NAMALWA (cell line): ENCODE measurements at places on chromosomes 5 and 9.

DNA sequence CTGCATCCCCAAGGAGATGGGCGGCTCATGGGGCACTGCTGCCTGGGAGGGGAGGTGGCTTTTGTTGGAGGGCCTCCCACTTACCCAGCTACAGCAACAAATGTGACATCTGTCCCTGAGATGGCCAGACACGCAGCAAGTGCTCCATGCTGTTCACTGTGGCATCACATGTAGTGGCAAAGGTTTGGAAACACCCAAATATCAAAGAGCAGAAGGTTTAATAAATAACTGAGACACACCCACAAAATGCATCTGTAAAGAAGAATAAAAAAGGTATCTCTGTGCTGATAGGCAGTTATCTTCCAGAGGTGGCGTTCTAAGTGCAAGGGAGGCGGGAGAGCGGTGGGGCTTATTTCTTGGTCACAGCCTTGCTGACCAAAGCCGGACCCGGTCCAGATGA is 23.3 kb upstream of the CLPTM1L start:
- no peak for DNase-seq

DNA sequence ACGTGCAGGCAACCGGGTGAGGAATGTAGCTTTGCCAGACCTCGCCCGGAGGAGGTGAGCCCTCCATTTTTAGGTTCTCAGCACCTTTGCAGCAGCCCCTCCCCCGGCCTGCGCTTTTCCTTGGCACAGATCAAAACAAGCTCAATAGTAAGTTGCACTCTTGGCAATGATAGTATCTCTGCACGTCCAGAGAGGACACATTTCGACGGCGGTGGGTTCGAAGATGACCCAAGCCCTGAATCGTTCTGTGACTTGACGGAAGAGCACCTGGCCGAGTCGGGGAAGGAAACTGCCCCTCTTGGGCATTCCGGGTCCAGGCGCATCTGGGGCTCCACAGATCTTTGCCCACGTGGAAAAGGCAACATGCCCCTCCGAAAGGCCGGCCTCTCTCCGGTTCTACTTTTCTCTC is 904 bp downstream of the GDNF start:
- no peak for DNase-seq

DNA sequence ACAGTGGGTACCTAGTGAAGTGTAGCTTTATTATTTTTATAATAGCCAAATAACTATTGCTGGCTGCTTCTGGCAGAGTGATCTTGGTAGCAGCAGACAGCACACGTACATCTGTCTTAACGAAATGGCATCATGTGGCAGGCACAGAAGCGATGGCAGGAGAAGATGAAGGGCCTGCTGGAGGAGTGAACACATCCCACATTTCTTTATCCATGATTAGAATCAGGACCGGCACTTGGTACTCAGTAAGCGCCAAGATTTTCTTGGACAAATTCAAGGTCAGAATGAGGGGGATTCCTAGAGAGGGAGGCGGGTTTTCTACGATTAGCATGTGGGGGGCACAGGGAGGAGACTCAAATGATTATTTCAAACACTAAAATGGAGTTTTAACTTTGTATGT is 23.0 kb upstream of the ZNF366 start:
- DNase-seq, result no peak

DNA sequence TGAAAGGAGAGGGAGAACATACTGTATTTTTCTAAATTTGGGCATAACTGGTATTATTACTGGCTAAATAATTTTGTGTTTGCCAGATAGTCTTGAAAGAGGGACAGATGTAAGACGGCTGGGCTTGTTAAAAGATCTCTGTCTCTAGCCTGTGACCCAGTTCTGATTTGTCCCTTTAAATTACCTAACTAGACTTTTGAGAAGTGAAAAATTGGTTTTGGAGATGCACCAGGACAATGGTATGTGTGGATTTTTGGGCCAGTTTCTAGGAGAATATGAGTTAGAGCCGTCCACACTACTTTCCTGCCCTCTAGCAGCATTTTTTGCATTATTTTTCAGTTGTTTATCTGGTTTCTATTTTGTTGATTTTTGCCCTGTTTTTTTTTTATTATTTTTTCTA is 33.5 kb downstream of the LNPEP start:
- DNase-seq, result no peak
